CD4-positive, alpha-beta T cell treated with Interleukin-12 subunit alpha and Interleukin-12 subunit beta, for 1 hour (primary cell): ENCODE measurements at places on chromosomes 3 and 15.

DNA sequence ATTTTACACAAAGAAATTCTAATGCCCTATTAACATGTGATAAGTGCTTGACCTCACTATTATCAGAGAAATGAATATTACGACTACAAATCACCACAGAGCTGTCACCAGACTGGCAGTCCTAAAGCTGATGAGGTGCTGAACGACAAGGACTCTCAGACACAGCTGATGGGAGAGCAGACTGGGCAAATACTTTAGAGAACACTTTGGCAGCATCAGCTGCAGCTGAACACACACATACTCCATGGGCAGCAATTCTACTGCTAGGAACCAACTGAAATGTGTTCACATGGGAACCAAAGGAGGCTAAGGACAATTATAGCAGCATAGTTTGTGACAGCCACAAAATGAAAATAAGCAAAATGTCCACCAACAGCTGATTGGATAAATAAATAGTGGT lies 45.5 kb downstream of the SUSD5 start:
- DNase-seq = no peak

GRCh38 chr3:35673017-35673416 lies 33.7 kb downstream of the ARPP21 start:
- no peak for DNase-seq

- no peak for DNase-seq
Measured at GRCh38 chr3:101848326-101848725, 988 bp upstream of the NFKBIZ start.

- DNase-seq = no peak
Measured at GRCh38 chr3:176375519-176375918, 821.8 kb downstream of the TBL1XR1 start.

DNA sequence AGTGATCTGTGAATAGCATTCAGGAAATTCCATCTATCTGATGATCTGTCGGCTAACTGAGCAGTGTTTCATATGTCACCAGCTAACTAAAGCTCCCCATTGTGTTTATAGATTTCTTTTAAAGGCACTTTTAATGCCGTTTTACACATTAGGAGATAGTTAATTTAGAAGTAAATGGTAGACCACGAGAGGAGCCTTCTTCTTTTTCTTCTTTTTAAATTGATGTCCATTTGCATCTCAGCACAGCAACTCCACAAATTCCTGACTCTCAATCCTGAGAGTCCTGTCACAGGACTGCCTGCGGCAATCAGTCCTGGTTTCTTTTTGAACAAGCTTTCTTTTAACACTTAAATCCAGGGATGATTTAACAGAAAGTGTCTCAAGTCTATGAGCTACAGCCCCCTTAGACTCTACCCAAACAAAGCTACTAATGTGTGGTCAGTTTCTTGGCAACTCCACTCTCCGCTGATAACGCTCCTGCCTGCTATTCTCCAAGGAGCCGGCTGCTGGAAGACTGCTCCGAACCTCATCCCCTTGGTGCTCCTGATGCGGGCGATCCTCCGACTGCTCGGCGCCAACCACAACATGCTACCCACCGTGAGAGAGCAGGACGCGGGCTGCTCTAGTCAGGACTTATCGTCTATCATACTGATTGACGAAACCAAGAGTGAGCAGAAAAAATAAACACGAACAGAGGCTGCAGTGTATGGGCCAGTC lies 421.4 kb downstream of the MECOM start:
- no peak for DNase-seq

DNA sequence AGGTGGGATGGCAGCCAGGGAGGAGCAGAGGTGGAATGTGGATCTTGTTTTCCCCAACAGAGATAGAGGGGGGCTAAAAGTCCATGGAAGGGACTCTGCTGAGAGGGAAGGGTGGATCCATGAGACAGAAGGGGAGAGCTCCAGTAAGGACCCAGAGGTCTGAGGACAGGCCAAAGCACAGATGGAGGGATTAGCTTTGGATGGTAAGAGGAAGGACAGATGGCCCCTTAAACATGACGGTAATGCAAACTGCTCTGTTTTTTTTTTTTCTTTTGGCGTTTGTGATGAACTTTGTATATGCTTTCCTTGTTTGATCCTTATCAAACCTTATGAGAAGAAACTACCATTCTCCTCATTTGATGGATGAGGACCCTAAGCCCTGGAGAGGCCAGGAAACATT lies 96.2 kb downstream of the IGF1R start:
- no peak for DNase-seq

DNA sequence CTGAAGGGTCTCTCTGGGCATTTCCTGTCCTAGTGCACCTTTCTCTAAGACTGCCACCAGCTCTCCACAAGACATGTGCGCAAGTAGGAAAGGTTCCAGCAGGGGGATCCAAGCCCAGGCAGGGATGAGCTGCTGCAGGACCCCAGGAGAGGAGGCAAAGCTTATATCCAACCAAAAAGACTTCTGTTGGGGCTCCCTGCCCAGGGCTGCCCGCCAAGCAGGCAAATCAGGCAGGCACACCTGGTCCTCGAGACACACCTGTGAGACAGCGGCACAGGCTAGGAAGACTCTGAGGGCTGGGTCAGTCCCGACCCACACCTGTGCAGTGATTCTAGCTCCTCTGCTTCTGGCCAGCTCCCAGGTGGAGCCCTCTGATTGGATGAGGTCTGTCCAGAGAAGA lies 80.6 kb downstream of the MYLK start:
- no peak for DNase-seq

GRCh38 chr3:71641674-71642073 lies 58.1 kb upstream of the FOXP1 start:
- no peak for DNase-seq

- no peak for DNase-seq
Measured at GRCh38 chr3:29374226-29374625, 93.4 kb downstream of the RBMS3 start.

DNA sequence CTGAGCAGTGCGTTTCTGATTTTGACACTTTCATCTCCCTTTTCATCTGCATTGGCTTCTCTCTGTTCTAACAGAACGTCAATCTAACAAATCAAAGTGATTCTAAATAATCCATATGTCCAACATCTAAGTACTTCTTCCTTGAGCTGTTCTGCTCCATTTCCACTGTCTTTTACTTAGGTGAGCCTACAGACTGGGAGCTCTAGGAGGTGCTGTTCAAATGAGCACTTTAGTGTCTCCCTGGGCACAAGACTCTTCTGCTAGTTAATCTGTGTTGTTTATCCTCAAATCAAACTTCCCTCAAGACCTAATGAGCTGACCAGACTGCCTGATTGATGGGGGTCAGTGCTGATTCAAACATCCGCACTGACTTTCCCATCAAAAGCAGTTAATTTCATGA lies 408.1 kb downstream of the WDR72 start:
- no peak for DNase-seq

DNA sequence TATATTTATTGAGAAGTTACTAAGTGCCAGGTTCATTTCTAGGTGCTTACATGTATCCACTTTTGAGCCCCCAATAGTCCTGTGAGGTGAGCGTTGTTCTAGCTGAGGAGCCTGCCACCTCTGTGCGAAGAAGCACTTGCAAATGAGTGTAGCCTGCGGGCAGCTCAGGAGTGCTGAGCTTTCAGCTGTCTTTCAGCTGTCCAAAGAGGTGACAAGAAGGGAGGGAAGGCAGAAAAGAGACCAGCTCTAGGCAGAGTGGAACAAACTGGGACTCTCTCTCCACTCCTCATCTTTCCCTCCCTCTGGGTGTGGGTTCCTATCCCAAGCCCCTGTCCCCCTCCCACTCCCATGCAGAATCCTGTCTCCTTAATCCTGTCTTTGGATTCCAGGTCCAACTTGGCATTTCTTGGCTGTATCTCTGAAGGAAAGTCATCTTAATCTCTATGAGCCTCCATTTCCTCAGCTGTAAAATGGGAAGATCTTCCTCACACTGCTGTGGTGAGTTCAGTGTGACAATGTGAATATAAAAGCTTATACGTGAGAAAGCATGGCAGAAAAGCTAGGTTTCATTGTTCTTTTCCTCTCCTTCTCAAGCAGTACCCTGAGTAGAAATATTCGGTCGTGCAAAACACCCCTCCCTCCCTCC lies 6.7 kb upstream of the SRP14 start:
- no peak for DNase-seq

DNA sequence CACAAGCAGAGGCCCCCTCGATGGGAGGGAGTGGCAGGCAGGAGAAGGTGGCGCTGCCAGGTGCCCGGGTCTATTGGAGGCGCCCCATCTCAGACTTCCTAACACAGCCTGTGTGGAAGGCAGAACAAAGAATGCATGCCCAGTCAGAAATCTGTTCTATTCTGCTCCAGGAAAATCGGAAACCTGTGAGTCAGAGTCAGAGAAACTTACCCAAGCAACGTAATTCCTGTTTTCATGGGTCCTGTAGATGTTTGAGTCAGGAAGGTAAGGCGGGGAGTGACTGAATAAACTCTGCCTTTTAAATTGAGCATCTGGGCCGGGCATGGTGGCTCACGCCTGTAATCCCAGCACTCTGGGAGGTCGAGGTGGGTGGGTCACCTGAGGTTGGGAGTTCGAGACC lies 13.7 kb downstream of the MAP6D1 start:
- DNase-seq = no peak

DNA sequence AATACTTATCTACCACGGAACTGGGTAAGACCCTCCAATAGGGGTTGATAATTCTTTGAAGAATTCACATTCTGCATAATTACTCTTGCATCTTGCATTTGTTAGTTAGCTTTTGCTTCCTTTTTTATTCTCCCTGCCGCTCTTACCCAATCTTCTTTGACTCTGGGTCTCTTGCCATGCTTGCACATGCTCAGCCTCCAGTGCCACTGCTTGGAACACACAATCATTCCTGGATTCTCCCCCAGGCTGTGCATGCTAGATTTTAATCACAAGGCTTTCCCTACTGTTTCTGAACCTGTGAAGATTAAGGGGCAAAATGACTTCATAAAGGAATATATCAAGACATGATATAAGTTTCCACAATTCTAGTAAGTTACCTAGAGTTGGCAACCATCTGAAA lies 133.1 kb downstream of the IL1RAP start:
- no peak for DNase-seq

- DNase-seq = no peak
Measured at GRCh38 chr3:2908693-2909351, 201.4 kb downstream of the IL5RA start.

- peak; percentile 20 for DNase-seq
Measured at GRCh38 chr3:38646630-38647029, 2.9 kb downstream of the SCN5A start.

DNA sequence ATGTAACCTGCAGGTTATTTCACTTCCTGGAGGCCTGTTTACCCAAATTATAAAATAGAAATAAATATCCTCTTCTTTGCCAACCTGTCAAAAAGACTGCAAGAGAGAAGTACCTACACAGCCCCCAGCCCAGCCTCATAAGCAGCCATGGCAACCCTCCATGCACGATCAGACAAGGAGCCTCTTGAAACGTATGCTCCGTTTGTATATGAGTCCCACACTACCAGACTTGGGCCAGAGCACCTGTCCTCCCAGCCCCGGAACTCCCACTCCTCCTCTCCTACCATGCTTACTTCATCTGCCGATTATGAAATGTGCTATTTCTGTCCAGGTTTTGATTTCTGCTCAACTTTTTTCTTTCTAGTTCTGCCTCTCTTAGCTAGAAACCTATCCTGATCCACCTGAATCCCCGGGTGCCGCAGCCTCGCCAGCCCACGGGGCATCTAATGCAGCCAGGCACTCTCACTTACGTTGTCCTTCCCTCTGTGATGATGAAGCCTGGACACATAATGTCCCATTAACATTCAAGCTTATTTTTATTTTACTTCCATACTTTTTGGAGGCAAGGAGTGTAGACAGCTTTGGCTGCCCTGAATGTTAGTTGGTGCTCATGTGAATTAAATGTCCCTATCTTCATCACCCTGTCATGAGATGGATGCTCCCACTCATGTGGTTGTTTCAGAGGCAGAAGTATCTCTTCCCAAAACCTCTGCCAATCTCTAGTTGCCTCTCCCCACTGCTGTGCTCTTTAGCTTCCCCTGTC lies 73.8 kb downstream of the MB21D2 start:
- DNase-seq = no peak

GRCh38 chr15:39657181-39657580 lies 76.3 kb downstream of the THBS1 start:
- DNase-seq = no peak

DNA sequence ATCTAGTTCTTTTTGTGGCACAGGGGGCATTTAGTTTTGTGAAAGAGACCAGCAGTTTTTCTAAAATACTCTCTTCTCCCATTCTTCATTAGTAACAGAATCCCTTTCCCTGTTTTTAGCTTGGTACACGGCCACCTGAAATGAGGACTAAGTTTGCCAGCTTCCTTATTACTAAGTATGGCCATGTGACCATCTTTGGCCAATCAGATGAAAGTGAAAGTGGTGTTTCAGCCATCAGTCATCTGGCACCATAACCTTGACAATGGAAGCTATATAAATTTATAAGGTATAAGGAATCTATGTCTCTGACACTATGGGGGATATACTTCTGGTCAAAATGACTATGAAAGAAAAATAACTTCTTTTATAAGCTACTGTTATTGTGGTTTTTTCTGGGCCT lies 570.4 kb downstream of the AGBL1 start:
- no peak for DNase-seq

DNA sequence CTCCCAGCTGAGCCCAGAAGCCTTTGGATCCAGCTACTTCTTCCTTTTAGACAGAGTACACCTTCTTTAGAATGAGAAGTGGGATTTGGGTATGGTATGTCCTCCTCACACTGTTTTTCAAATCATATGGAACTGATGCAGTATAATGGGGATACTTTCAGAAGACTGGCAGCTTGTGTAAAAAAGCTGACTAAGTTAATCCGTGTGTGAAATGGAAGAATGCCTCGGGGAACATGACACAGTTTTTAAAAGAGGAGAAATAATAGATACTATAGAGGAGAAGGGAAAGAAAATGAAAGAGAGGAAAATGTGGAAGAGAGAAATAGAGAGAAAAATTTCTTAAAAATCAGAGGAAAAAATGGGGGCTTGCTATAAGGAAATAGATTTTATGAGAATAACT lies 47.7 kb downstream of the TUSC7 start:
- no peak for DNase-seq

DNA sequence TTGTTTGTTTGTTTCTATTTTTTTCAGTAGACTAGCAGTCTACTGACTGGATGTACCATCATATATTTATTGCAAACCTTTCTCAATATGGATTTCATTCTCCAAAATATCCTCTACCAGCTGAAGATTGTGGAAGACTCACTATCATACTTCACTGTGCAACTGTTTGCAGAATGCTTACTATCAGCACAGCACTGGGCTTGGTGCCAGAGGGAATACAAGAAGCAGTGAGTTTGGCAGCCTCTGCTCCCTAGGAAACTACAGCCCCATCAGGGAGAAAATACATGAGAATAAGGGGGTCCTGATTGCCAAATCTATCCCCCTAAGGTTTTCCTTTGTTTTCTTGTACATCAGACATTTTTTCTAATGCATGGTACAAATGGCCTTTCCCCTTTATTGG lies 27.5 kb downstream of the AQP9 start:
- DNase-seq = no peak

GRCh38 chr15:56942118-56942517 lies 23.7 kb downstream of the TCF12 start:
- no peak for DNase-seq

- DNase-seq = no peak
Measured at GRCh38 chr15:89837134-89837829, 22.6 kb upstream of the ANPEP start.

- DNase-seq = peak; percentile 72
Measured at GRCh38 chr3:36893137-36893557, 51.7 kb downstream of the TRANK1 start.

- DNase-seq = no peak
Measured at GRCh38 chr15:36831125-36831903, 251.9 kb downstream of the CDIN1 start.
